ENCODE measurements at places on chromosomes 4 and X. TPM values are rescaled to one million over a fixed set of nuclear protein-coding genes. Genes with fewer than 3 reads are reported as not detected.
A peak's percentile ranks its signal among the peaks of the same experiment; 100 is the strongest.

The ODAPH gene
- total RNA-seq: not detected

The FAT4 gene
- 9.8 TPM for total RNA-seq

The MAGEA1 gene
- total RNA-seq: not detected

The CFAP299 gene
- not detected for total RNA-seq

The EVC2 gene
- total RNA-seq: 23.8 TPM

The XAGE2 gene
- total RNA-seq: not detected

The HTN3 gene
- not detected for total RNA-seq

The ADAD1 gene
- total RNA-seq: not detected

The CCKAR gene
- total RNA-seq: 0.74 TPM

The CLNK gene
- not detected for total RNA-seq

The HTR2C gene
- 1.7 TPM for total RNA-seq

DNA sequence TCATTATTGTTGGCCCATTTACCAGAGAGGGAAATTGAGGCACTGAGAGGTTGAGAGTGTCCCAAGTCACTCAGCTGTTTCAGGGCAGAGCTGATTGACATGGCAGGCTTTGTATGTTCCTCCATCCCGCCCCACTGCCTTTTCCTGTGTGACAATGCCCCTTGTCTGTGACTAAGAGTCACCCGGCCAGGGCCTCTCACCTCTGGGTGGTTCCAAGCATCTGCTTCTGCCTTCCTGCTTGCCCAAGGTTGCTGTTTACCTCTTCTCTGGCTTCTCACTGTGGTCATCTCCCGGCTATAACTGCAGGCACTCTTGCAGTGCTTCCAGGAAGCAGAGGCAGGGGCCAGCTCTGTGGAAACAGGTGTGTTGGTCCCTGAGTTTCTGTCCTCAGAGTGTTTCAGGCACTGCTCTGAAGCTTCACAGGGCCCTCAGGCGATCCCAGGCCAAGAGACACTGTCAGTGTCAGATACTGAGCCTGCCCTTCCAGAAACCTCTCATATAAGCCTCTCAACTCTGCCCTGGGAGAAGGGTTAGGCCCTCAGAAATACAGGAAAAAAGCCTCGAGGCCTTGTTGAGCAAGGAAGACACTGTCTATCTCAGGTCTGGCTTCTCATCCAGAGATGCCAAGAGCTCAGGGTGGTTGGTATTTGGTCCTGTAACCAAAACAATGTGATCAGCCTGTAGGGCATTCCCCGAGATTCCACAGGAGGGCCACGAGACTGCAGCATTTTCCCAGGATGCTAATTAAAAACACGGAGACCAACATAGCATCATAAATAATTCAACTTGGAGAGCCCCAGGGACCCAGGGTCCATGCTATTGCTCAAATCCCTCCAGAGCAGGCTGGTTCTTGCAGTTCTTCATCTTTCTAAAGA lies 42.0 kb upstream of the PROM1 start:
- H3K4me3 ChIP-seq: no peak overlapping the region
- DNase-seq: no peak
- H3K36me3 ChIP-seq: no peaks in the 10 kb centered on the region
- no peaks in the 10 kb centered on the region for H3K27me3 ChIP-seq
- H3K4me1 ChIP-seq: no peaks in the 10 kb centered on the region

- no peaks in the 10 kb centered on the region for H3K4me1 ChIP-seq
- H3K4me3 ChIP-seq: no peak overlapping the region
- no peaks in the 10 kb centered on the region for H3K27me3 ChIP-seq
- no peak overlapping the region for H3K27ac ChIP-seq
These were observed 29.0 kb upstream of the RAP1GDS1 start for GRCh38 chr4:98232202-98232601.

DNA sequence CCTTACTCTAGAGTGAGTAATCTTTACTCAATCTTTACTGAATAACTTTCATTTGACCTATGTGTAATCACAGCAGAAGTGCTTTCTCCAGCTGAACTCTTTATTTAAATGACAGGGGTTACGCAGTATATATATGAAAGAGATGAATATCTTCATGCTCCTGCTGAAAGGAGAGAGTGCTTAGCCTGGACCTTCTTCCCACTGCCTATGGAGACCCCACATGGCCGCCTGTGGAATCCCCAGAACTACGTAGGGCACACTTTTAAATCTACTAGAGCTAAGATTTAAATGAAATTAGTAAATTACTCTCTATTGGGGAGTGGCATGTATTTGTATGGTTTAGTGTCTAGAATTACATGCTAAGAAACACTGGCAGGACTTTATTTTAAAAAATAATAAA lies 391.2 kb downstream of the ANKRD50 start:
- no peak overlapping the region for H3K4me3 ChIP-seq
- DNase-seq: no peak
- H3K27ac ChIP-seq: no peak overlapping the region
- H3K27me3 ChIP-seq: no peaks in the 10 kb centered on the region
- no peaks in the 10 kb centered on the region for H3K36me3 ChIP-seq

- H3K4me3 ChIP-seq: no peak overlapping the region
- H3K27me3 ChIP-seq: no peaks in the 10 kb centered on the region
- no peak for DNase-seq
- peaks cover 8% of the 10 kb centered on the region for H3K4me1 ChIP-seq
- no peaks in the 10 kb centered on the region for H3K36me3 ChIP-seq
- H3K27ac ChIP-seq: no peak overlapping the region
These were observed 66.9 kb downstream of the WDFY3 start for GRCh38 chr4:84899616-84900015.

DNA sequence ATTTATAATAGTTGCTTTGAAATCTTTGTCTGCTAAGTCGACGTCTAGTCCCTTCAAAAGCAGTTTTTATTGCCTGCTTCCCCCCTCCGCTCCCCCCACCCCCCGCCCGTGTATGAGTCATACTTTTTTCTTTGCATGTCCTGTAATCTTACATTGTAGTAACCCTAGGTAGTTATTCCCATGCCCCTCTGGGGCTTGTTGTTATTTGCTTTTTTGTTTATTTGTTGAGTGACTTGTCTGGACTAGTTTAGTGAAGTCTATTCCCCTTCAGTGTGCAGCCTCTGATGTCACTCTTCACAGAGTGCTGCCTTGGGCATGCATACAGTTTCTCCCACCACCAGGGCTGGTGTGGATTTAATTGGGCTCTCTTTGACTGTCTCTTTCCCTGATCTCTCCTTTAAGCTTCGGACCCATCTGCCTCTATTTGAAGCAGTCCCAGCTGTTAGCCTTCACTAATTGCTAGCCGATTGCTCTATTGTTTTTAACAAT lies 86.2 kb downstream of the PPEF1 start:
- H3K4me1 ChIP-seq: no peaks in the 10 kb centered on the region
- DNase-seq: no peak
- no peaks in the 10 kb centered on the region for H3K36me3 ChIP-seq
- no peaks in the 10 kb centered on the region for H3K27me3 ChIP-seq

GRCh38 chr4:61511716-61512488 lies 311.8 kb downstream of the ADGRL3 start:
- no peaks in the 10 kb centered on the region for H3K27me3 ChIP-seq
- H3K4me3 ChIP-seq: no peak overlapping the region
- H3K36me3 ChIP-seq: no peaks in the 10 kb centered on the region
- no peaks in the 10 kb centered on the region for H3K4me1 ChIP-seq

GRCh38 chr4:181611033-181611711 lies 632.0 kb upstream of the TENM3 start:
- no peak overlapping the region for H3K4me3 ChIP-seq
- no peak overlapping the region for H3K27ac ChIP-seq
- no peaks in the 10 kb centered on the region for H3K4me1 ChIP-seq
- no peaks in the 10 kb centered on the region for H3K36me3 ChIP-seq
- H3K27me3 ChIP-seq: no peaks in the 10 kb centered on the region
- no peak for DNase-seq

- H3K27me3 ChIP-seq: no peaks in the 10 kb centered on the region
- no peak overlapping the region for H3K4me3 ChIP-seq
- no peaks in the 10 kb centered on the region for H3K36me3 ChIP-seq
- no peak for DNase-seq
- H3K4me1 ChIP-seq: peaks cover 35% of the 10 kb centered on the region
These were observed 219.0 kb upstream of the PSAPL1 start for GRCh38 chr4:7653510-7654369.

GRCh38 chr4:101064541-101065180 lies 282.7 kb downstream of the PPP3CA start:
- no peak overlapping the region for H3K4me3 ChIP-seq
- H3K27me3 ChIP-seq: no peaks in the 10 kb centered on the region
- DNase-seq: no peak
- H3K4me1 ChIP-seq: no peaks in the 10 kb centered on the region

DNA sequence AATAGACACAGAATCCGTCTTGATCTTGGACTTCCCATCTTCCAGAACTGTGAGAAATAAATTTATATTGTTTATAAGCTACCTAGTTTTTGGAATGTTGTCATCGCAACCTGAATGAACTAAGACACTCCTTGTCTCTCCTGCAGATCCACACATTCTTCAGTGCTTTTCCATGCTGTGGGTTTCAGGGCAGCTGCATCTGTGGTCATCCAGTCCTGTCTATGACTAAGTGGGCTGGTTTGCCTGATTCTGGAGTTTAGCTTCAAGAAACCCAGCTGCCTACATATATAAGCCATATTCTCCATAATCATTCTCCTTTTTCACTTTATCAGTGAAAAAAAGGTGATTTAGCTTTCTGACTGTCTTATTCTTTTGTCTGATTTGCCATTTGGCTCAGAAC lies 170.3 kb upstream of the KIT start:
- no peak overlapping the region for H3K27ac ChIP-seq
- DNase-seq: no peak
- H3K27me3 ChIP-seq: no peaks in the 10 kb centered on the region
- H3K4me3 ChIP-seq: no peak overlapping the region
- H3K4me1 ChIP-seq: no peaks in the 10 kb centered on the region

DNA sequence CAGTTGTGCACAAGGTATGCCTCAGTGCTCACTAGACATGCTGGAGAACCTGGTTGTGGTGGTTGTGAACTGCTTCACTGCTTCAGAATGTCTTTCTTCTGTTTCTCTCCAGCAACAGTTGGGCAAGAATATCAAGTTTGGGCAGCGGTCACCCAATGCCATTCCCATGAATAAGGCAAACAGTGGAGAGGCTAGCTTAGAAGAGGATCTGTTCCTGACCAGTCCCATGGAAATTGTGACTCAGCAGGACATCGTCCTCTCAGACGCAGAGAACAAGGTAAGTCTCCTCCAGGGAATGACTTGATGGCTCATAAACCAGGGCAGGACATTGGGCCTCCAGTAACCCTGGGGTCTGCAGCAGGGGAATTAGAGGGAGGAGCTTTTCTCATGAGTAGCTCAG lies 79.9 kb downstream of the AASDH start:
- no peak for DNase-seq
- no peaks in the 10 kb centered on the region for H3K4me1 ChIP-seq
- no peak overlapping the region for H3K4me3 ChIP-seq
- no peaks in the 10 kb centered on the region for H3K36me3 ChIP-seq
- H3K27me3 ChIP-seq: no peaks in the 10 kb centered on the region

- H3K4me3 ChIP-seq: no peak overlapping the region
- no peaks in the 10 kb centered on the region for H3K36me3 ChIP-seq
- no peaks in the 10 kb centered on the region for H3K27me3 ChIP-seq
- H3K27ac ChIP-seq: no peak overlapping the region
These were observed 73.2 kb upstream of the MXD4 start for GRCh38 chr4:2334826-2335728.

DNA sequence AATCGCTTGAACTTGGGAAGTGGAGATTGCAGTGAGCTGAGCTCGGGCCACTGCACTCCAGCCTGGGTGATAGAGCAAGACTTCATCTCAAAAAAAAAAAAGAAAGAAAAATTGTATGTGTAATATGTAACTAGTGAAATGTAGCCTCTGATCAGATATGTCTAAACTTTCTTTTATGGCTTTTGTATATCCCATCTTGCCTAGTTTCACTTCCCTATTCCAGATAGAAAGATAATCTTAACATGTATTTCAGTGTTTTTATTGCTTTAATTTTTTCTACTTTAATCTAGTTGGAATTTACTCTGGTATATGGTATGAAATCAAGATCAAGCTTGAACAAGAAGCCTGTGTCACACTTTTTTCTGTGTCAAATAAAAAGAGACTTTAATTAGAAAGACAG lies 1.9 kb upstream of the ZNF41 start:
- no peaks in the 10 kb centered on the region for H3K27me3 ChIP-seq
- peaks cover 5% of the 10 kb centered on the region for H3K4me1 ChIP-seq
- no peak overlapping the region for H3K27ac ChIP-seq
- no peak for DNase-seq

- H3K4me3 ChIP-seq: no peak overlapping the region
- H3K27ac ChIP-seq: no peak overlapping the region
- no peaks in the 10 kb centered on the region for H3K36me3 ChIP-seq
These were observed 21.2 kb upstream of the UGT8 start for GRCh38 chr4:114577386-114577785.

- no peaks in the 10 kb centered on the region for H3K36me3 ChIP-seq
- no peaks in the 10 kb centered on the region for H3K4me1 ChIP-seq
- H3K4me3 ChIP-seq: no peak overlapping the region
- no peak for DNase-seq
These were observed 218.8 kb downstream of the STPG2 start for GRCh38 chr4:97924341-97924958.

DNA sequence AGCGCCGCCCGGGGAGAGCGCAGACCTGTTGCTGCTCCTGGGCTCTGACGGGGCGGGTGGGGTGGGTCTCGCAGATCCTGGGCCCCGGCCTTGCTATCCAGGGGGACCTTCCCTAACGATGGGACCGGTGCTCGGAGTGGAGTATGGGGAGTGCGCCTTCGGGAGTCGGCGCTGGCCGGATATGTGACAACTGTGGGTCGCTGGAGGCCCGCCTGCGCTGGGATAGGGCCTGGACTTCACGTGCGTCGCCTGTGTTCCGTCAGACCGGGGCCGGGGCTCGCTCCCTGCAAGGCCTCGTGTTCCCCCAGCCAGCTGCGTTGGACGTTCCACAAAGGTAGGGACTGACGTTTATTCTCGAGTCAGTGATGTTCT lies 1.3 kb downstream of the TBL1X start:
- no peaks in the 10 kb centered on the region for H3K27me3 ChIP-seq
- peaks cover 44% of the 10 kb centered on the region for H3K4me1 ChIP-seq
- H3K4me3 ChIP-seq: peak overlapping the region; percentile 67

- DNase-seq: no peak
- no peaks in the 10 kb centered on the region for H3K4me1 ChIP-seq
- H3K27me3 ChIP-seq: no peaks in the 10 kb centered on the region
- H3K27ac ChIP-seq: no peak overlapping the region
These were observed 136.2 kb upstream of the RPS6KA3 start for GRCh38 chrX:20402956-20403355.

DNA sequence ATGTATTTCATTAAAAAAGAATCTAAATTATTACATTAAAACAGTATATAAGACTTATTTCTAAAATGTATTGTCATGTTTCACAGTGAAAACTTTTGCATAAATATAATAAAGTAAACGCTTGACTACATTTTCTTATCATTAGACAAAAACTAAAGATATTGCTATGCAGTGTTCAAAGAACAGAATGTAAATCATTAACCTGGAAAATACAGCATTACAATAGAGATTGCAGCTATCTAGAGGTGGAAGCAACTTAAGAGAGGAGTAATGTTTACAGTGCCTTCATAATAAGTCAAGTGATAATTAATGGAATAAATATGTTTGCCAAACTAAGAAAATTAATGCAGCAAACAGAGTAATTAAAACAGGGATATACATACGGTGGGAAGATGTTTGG lies 940.9 kb downstream of the FSTL5 start:
- no peaks in the 10 kb centered on the region for H3K4me1 ChIP-seq
- no peak overlapping the region for H3K27ac ChIP-seq
- H3K27me3 ChIP-seq: no peaks in the 10 kb centered on the region
- no peak for DNase-seq

All from vagina (tissue), 2 donors.